ENCODE measurements at places on chromosomes 5 and 9. TPM values are rescaled to one million over a fixed set of nuclear protein-coding genes. Genes with fewer than 3 reads are reported as not detected.

Gene ZFP37
- total RNA-seq = 0.58 TPM

Gene PHYHD1
- 18.6 TPM for total RNA-seq

Gene SPATA9
- total RNA-seq = not detected

Gene NTRK2
- total RNA-seq = 5.4 TPM

Gene ZFYVE16
- total RNA-seq = 14.7 TPM

Gene TESK1
- total RNA-seq = 20.8 TPM

Gene IL7R
- total RNA-seq = 0.47 TPM

Gene FAM153A
- total RNA-seq = not detected

Gene CXCL14
- total RNA-seq = not detected

Gene SPINK4
- total RNA-seq = not detected

Gene C5orf58
- total RNA-seq = not detected

Gene DRD1
- total RNA-seq = not detected

Gene TMOD1
- total RNA-seq = not detected

Gene SECISBP2
- total RNA-seq = 13.3 TPM

Gene INSL6
- not detected for total RNA-seq

Gene NACC2
- total RNA-seq = 36.9 TPM

Gene APBA1
- total RNA-seq = 11.3 TPM

Gene CD14
- 4.3 TPM for total RNA-seq

Gene FOXD4L5
- 0.94 TPM for total RNA-seq

Gene GPR21
- 1.5 TPM for total RNA-seq

Gene SHC3
- 4.4 TPM for total RNA-seq

Measured in pericardium fibroblast (primary cell).